ENCODE measurements at places on chromosomes 16 and 17. TPM values are rescaled to one million over a fixed set of nuclear protein-coding genes. Genes with fewer than 3 reads are reported as not detected.

DNA sequence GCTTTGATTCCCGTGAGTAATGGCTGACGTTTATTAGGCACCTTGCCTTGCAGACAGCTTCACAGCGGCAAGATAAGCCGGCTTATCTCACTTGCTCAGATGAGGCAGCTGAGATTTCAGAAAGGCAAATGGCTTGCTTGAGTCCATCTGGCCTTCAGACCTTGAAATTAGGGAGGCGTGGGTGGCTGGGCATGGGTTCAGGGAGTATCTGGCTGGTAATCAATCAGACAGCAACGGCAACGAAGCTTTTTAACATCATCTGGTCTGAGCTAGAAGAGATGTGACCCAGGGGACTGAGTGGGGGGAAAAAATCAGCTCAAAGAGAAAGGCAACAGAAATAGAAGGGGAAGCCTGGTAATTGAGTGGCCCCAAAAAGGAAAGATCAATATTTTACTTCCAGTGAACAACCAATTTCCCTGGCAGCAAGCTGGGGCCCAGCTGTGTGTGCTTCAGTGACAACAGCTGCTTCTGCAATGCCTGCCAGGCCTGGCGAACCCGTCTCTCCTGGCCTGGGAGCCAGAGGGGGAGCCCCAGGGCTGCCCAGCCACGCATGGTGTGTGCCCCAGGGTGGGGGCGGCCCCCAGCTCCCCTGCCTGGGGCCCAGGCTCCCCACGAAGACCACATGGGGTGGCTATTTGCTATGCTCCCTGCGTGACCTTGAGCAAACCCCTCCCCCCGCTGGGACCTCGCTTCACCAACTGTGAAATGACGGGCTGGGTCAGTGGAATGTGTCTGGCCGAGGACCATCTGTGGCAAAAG lies 34.0 kb downstream of the RAB11FIP4 start:
- no peak overlapping the region for H3K4me3 ChIP-seq
- no peak overlapping the region for H3K27ac ChIP-seq
- no peaks in the 10 kb centered on the region for H3K27me3 ChIP-seq
- H3K36me3 ChIP-seq = no peaks in the 10 kb centered on the region

DNA sequence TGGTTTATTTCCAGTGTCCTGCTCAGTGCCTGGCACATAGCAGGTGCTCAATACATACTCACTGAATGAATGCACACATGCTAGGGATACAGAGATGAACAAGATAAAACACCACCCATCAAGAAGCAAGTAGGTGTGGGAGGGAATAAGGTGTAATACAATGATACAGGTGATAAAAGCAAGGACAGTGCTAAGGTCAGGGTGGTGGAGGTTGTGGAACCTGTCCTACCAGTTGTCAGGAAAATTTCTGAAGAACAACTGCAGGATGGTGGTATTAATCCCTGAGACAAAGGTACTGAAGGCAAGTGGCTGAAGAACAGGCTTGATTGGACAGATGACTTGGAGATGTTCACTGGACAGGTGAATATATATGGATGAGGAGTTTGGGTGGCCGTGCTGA lies 1.8 kb downstream of the KNOP1 start:
- DNase-seq = no peak
- H3K27me3 ChIP-seq = no peaks in the 10 kb centered on the region
- H3K4me1 ChIP-seq = peaks cover 28% of the 10 kb centered on the region
- H3K36me3 ChIP-seq = peaks cover 6% of the 10 kb centered on the region
- peak overlapping the region; percentile 87 for H3K4me3 ChIP-seq

GRCh38 chr17:43769859-43770258 lies 8.9 kb downstream of the DUSP3 start:
- no peak overlapping the region for H3K4me3 ChIP-seq
- H3K27me3 ChIP-seq = no peaks in the 10 kb centered on the region
- H3K36me3 ChIP-seq = no peaks in the 10 kb centered on the region
- H3K27ac ChIP-seq = no peak overlapping the region

- peak; percentile 61 for DNase-seq
- H3K4me1 ChIP-seq = no peaks in the 10 kb centered on the region
- H3K27me3 ChIP-seq = no peaks in the 10 kb centered on the region
- H3K4me3 ChIP-seq = no peak overlapping the region
- no peaks in the 10 kb centered on the region for H3K36me3 ChIP-seq
- H3K27ac ChIP-seq = no peak overlapping the region
Measured at GRCh38 chr17:10278218-10278617, 79.8 kb upstream of the GAS7 start.

DNA sequence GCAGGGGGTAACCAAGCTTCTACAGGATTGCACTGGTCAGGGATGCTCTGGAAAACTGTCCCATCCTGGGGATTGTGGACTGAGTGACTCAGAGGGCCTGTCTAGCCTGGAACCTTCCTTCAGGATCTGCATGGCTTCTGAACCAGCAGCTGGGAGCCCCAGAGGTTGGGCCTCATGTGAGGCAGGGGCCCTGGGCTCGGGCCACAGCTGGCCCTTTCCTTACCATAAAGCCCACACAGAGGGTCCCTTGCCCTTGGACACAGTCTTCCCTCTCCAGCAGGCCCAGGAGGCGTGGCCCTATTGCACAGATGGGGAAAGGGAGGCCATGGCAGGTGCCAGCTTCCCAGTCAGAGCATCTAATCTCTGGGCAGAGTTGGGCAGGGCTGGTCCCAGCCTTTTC lies 30.5 kb downstream of the ADCY7 start:
- no peaks in the 10 kb centered on the region for H3K36me3 ChIP-seq
- no peak overlapping the region for H3K4me3 ChIP-seq
- no peak overlapping the region for H3K27ac ChIP-seq
- no peak for DNase-seq
- H3K4me1 ChIP-seq = no peaks in the 10 kb centered on the region

- H3K27ac ChIP-seq = no peak overlapping the region
- DNase-seq = no peak
- H3K36me3 ChIP-seq = no peaks in the 10 kb centered on the region
- no peaks in the 10 kb centered on the region for H3K4me1 ChIP-seq
- no peak overlapping the region for H3K4me3 ChIP-seq
- H3K27me3 ChIP-seq = peaks cover 1% of the 10 kb centered on the region
Measured at GRCh38 chr17:46986366-46986765, 7.3 kb upstream of the RPRML start.

DNA sequence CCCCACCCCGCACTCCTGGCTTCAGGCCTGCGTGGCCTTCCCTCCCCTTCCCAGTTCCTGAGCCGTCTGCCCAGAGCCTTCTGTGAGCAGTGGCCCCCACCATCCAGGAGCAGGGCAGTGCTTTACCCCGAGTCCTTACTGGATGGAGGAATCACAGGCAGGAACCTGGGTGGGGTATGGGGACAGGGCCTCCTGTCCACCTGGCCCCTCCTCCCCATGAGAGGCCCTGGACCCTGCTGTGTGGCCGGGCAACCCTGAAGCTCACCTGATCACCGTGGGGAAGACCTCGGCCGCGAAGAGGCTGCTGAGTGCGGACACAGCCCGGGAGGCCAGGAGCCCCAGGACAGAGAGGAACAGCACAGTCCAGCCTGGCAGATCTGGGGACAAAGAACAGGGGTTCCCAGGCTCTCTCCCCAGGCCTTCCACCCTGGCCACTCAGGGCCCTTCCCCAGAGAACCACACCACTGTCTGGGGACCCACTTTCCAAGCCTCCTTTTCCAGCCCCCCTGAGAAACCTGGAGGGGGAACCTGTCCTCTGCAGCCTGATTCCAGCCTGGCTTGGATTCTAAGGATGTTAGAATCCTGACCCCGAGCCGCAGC lies 3.2 kb downstream of the SLC22A31 start:
- H3K4me1 ChIP-seq = peaks cover 10% of the 10 kb centered on the region
- H3K27me3 ChIP-seq = peaks cover 85% of the 10 kb centered on the region
- DNase-seq = no peak
- H3K4me3 ChIP-seq = no peak overlapping the region

- no peak overlapping the region for H3K27ac ChIP-seq
- no peak overlapping the region for H3K4me3 ChIP-seq
- H3K4me1 ChIP-seq = no peaks in the 10 kb centered on the region
- no peaks in the 10 kb centered on the region for H3K36me3 ChIP-seq
- no peak for DNase-seq
- H3K27me3 ChIP-seq = peaks cover 51% of the 10 kb centered on the region
Measured at GRCh38 chr17:6661464-6661848, 9.9 kb downstream of the C17orf100 start.

DNA sequence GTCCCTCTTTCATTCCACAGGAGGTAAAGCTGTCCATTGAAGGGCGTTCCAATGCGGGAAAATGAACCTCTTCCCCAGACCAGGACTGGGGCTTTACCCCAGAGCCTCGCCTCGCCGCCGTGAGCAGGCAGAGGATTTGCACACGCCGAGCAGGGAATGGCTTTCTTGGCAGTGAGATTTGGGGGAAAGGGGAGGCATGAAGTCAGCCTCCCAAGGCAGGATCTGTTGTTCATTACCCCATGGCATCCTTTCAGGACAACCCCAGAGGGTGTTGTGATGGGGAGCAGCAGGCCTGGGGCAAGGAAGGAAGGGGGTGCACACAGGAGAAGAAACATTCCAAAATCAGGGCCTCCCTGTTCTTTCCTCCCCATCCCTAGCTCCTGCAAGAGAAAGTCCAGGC lies 6.0 kb downstream of the ATXN1L start:
- H3K4me3 ChIP-seq = no peak overlapping the region
- H3K27ac ChIP-seq = no peak overlapping the region
- H3K36me3 ChIP-seq = peaks cover 7% of the 10 kb centered on the region
- H3K27me3 ChIP-seq = no peaks in the 10 kb centered on the region

- H3K27me3 ChIP-seq = no peaks in the 10 kb centered on the region
- H3K4me1 ChIP-seq = peaks cover 10% of the 10 kb centered on the region
- no peak overlapping the region for H3K27ac ChIP-seq
- no peaks in the 10 kb centered on the region for H3K36me3 ChIP-seq
Measured at GRCh38 chr16:54194334-54194743, 92.2 kb downstream of the IRX3 start.

GRCh38 chr17:72387487-72387886 lies 266.7 kb downstream of the SOX9 start:
- DNase-seq = no peak
- no peak overlapping the region for H3K27ac ChIP-seq
- H3K4me3 ChIP-seq = no peak overlapping the region
- peaks cover 15% of the 10 kb centered on the region for H3K4me1 ChIP-seq
- no peaks in the 10 kb centered on the region for H3K27me3 ChIP-seq
- no peaks in the 10 kb centered on the region for H3K36me3 ChIP-seq

DNA sequence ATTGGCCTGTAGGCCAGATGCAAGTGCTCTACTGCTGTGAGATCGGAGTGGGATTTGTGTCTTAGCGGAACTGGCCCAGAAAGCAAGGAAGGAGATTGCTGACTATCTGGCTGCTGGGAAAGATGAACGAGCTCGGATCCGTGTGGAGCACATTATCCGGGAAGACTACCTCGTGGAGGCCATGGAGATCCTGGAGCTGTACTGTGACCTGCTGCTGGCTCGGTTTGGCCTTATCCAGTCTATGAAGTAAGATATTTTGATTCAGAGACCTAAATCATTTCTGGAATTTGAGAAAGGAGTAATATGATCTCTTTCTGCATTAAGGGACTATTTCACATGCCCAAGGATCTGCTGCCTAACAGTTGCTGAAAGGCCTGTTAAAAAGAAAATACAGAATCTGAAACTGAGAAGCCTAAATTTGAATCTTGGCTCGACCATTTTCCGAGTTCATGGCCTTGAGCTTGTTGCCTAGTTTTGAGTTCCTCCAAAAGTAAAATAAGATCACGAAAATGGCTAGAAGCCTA lies 21.1 kb downstream of the IST1 start:
- no peak for DNase-seq
- H3K4me1 ChIP-seq = no peaks in the 10 kb centered on the region
- H3K36me3 ChIP-seq = peaks cover under 1% of the 10 kb centered on the region

DNA sequence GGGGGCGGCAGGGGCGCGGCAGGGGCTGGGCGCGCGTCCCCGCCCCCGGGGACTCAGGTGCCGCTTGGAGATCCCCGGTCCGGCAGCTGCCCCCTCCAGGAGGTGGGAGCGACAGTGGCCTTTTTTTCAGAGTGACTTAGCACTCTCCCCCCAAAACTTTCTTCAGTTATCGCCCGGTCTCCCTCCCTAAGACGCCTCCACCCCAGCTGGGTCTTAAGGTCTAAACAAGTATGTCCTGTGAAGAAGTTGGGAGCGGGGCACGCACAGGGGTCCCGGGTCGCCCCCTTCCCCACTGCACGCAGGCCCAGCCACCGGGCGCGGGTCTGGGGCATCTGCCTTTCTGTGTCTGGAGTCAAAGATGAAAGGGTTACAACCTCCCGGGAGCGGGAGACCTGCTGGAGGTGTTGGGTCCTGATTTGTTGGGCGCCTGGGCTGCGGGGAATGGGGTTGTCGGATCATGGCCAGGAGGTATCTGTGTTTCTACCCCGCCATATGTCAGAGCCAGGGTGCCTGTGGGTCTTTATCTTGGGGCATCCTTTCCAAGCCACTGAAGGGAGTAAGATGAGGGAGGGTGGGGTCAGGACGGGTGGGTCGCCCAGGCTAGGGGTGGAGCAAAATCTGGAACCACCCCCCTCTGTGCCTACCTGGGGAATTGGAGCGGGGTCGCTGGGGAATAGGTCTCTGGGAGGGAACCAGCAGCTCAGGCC lies 757 bp downstream of the FMNL1 start:
- no peaks in the 10 kb centered on the region for H3K36me3 ChIP-seq
- H3K4me1 ChIP-seq = peaks cover 7% of the 10 kb centered on the region
- peak overlapping the region; percentile 78 for H3K4me3 ChIP-seq
- no peak overlapping the region for H3K27ac ChIP-seq
- peak; percentile 30 for DNase-seq

- no peak overlapping the region for H3K27ac ChIP-seq
- no peaks in the 10 kb centered on the region for H3K36me3 ChIP-seq
- no peak overlapping the region for H3K4me3 ChIP-seq
Measured at GRCh38 chr17:73976676-73977521, 226.6 kb upstream of the RPL38 start.

CDIP1 gene
- total RNA-seq = 32.6 TPM

TPSB2 gene
- total RNA-seq = not detected

KRT27 gene
- total RNA-seq = not detected

ADAM11 gene
- total RNA-seq = 1.4 TPM

BLTP2 gene
- 91.2 TPM for total RNA-seq

ANKS4B gene
- 0.22 TPM for total RNA-seq

Measured in neural progenitor cell (in vitro differentiated cells).